ENCODE measurements at places on chromosomes 12 and 14.

GRCh38 chr14:68658943-68659931, 133.6 kb downstream of the ZFP36L1 start:
- no peak for DNase-seq

- DNase-seq, result no peak
Observed at GRCh38 chr12:117408161-117408791, 46.9 kb upstream of the NOS1 start.

DNA sequence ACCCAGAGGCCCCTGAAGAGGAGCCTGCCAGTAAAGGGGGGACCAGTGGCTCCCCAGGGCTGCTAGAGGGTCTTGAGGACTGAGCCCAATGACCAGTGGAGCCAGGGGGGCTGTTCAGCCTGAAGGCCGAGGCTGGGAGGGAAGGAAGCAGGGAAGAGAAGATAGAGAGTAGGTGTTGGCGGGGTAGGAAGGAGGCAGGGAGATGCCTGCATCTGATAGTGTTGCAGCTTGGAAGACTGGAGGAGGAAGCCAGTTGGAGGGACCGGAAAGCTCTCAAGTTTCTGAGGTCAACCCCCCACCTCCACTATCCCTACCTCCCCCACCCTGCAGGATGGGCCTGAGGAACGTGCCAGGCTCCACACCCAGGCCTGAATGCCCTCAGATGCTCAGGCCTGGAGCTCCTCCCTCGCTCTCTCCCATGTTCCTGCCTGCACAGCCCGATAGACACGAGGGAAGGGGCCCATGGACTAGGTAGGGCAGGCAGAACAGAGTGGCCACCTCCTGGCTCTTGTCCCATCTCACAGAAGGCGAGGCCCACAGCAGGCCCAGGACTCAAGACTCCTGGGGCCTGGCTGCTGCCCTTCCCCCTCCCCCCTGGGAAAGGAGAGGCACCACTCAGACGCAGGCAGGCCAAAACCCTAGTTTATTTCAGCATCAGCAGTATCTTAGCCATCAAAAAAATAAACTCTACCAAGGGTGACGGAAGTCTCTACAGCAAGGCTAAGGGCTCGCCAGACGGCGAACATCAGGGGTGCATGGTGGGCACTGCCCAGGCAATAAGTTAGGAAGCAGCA, 3.4 kb downstream of the CKB start:
- DNase-seq, result no peak

GRCh38 chr12:24155042-24155441, 205.6 kb upstream of the SOX5 start:
- DNase-seq, result no peak

GRCh38 chr14:91363776-91364523, 53.7 kb downstream of the CCDC88C start:
- no peak for DNase-seq

DNA sequence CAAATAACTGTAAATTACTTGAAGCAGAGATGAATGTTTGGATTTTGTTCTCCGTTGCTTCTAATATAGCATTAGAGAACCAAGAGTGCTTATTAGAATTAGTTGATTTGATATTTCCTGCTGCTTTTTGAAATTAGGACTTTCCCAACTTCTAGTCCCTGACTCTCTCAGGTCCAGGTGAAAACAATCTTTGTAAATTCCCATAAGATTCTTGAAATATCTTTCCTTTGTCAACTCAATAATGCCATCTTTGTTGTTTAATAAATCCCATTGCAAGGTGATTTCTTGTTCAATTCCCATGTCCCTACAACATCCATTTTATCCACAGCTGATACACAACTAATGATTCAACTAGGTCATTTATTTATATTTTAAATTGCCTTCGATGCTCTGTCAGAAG, at the start of gene OR4K2:
Gene OR4K2, plus strand, starts transcription at position 301 of the 400 bp plus-strand sequence. CDS start 1,126 bp downstream, outside the sequence.
- DNase-seq, result no peak

- DNase-seq, result peak; percentile 59
Observed at GRCh38 chr14:23009939-23010726, at the start of gene C14orf93. Gene C14orf93, minus strand, starts transcription at chr14:23010143. Its CDS starts 11,120 bp downstream, at chr14:22999023.

DNA sequence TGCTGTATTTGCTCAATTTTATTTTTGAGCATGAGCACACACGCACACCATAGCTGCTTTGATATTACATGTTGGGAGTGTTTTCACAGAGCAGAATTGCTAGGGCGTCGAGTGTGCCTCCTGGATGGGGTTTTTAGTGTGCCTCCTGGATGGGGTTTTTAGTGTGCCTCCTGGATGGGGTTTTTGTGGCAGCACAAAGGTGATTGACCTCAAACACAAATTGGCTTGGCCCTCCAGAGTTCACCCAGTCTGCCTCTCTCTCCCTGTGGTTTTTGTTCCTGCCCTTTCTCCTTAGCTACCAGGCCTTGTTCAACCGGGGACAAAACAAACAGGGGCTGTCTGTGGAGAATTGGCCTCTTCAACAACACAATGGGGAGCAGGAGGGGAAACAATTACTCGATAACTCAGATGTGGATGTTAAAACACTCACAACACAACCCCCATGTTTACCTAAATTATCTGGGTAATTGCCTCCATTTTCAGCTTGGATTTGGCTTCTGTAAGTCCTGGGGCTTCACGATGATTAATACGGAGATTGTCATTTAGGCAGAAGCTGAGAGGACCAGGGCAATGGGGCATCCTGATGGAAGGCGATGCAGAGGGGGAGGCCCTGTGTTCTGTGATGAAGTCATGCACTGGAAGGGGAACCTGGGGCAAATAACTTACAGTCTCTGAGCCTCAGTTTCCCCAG, 26.9 kb downstream of the TBX3 start:
- no peak for DNase-seq

- DNase-seq, result no peak
Observed at GRCh38 chr14:36720657-36721056, 59.0 kb downstream of the PAX9 start.

DNA sequence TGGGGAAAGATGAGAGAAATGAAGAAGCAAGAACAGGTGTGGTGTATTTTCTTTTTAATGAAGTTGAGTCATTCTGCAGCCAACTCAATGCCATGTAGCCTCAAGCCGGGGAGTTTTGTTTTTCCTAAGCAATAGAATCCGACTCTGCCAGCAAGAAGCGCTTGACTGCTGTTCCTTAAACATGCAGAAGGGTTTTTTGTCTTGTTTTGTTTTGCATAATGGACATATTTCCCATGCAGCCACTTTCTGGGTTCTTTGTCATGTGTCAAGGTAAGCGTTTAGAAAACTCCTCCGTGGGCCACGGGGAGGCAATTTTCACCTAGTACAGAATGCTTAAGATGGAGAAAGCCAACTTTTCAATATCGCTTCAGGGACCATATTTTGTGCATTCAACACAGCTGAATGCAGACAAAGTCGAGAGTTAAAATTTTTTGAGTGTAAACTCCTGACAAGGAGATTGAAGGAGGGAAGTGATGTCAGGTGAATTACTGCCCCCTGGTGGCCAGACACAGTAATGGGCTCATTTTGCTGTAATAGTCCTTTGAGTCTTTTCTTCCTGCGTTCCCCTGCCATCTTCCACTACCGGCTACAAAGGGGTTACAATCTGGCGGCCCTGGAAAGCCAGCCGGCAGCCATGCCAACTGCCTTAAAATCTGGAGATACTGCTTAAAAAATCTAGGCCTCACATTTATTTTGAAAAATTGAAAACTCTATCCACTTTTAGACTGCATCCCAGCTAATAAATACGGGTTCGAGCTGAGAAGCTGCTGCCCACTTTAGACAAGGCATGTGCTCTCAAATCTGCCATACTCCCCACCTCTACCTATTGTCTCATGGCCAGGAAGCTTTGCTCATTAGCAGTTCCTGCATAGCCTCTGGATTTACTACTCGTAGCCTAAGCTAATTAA, 3.2 kb upstream of the FICD start:
- DNase-seq, result peak; percentile 54

GRCh38 chr14:55641954-55642353, 61.9 kb downstream of the KTN1 start:
- no peak for DNase-seq

DNA sequence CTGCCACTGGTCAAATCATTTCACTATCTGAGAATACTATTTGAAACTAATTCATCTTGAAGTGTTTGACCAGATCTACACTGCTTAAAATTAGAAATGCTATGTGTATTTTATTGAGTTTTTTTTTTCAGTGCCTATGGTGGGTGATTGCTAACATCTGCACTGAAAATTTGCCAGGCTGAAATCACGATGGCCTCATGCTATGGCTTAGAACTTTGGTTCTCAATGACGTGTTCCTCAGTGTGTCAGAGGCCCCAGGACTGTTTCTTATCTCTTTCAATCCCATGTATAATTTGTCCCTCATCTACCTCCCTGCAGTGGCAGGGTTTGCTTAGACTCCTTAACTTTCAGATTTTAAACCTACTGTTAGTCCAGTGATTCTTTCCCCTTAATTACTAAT, 36.2 kb upstream of the NKX2-8 start:
- DNase-seq, result no peak

DNA sequence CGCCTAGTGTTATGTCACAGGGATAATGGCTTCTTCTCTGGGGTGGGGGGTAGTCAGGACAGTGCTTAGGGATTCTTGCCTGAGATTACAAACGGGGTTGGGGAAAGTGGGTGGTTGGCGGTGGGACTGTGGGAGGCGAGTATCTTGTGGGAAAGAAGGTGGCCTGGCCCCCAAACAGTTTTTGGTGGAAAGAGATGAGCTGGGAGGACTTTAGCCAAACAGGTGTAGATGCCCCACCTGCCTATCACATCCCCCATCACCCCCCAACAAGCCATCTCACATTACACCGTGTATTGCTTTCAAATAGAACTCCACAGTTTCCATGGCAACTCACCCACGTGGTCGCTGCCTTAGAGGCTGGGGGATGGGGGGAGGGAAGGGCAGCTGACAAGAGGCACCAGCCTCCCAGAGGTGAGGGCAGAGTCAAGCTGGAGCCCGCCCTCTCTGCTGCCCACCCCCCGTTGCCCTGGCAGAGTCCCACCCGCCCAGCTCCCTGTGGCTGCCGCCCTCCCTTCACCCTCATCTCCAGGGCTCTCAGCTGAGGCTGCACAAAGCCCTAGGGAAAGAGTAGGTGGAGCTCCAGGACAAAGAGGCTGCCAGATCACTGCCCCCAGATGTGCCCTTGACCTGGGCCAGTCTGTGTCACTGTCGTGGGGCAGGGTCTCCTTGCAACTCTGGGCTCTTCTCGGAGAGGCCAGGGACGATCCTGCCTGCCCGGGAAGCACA, 98.3 kb downstream of the LRRC74A start:
- no peak for DNase-seq

- DNase-seq, result no peak
Observed at GRCh38 chr12:111846016-111846415, 4.0 kb downstream of the MAPKAPK5 start.

- no peak for DNase-seq
Observed at GRCh38 chr14:92004062-92004461, 35.8 kb downstream of the TRIP11 start.

DNA sequence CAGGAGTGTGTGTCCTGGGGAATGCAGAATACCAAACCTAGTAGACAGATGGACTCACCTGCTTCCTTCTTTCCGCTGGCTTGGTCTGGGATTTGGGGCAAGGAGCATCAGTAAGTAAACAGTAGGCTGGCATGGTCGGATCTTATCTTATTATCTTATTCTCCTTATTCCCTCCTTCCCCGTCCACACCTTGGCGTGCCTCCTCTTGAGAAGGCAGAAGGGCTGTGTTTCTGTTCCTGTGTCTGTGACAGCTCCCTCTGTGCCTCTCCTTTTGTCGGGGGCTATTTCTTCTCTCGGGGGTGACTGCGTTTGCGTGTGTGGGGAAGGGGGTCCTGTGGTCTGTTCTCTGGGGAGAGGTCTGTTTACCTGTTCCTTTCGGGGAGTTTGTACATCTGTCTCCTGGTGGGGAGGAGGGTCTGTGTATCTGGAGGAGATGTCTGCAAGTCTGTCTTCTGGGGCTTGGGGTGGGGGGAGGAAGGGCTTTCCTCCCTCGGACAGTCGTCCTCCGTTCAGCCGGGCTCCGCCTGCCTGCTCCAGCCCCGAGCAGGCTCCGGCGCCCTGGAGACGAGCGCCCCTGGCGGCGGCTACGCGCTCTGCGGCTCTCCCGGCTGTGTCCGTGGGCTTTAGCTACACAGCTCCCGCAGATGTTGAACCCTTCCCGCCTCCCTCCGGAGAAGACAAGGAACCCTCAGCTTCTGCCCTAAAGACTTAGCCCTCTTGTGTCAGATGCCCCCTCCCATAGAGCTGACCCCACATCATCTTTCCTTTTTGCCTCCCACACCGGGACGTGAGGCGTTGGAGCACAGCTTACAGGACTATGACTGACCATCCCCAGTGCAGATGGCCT, 4.4 kb downstream of the KRT86 start:
- peak; percentile 31 for DNase-seq

DNA sequence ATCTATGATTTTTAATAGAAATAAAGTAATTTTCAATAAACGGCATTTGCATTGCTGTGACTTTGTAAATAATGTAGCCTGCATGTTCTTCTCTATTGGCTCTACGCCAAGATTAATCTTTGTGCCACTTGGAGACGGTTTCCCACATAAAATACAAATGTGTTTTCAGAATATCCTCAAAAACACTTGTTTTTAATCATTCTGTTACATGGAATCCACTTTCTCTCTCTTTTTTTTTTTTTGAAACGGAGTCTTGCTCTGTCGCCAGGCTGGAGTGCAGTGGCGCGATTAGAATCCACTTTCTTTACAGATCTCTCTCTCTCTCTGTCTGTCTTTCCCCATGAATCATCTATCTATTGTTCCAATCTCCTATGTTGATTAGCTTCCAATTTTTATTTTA, 22.8 kb upstream of the SSPN start:
- DNase-seq, result no peak

- DNase-seq, result no peak
Observed at GRCh38 chr14:100898465-100898864, 5.1 kb downstream of the RTL1 start.

DNA sequence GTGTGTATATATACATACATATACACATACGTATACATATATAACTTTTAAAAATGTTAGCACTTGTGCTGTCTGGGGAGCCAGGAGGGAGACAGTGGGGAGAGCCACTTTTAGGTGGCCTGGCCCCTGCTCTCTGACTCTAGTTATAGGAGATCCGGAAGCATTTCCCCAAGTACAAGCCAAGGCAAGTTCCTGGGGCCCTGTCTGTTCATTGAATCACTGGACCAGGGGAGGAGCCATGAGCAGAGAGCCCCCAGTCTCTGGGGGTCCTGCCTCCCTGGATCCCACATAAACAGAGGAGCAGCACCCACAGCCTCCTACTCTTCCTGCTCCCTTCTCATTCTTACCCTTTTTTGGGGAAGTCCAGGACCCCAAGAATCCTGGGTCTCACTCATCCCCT, 45.4 kb upstream of the TMED10 start:
- DNase-seq, result no peak

- no peak for DNase-seq
Observed at GRCh38 chr12:43816168-43816567, 10.1 kb upstream of the TWF1 start.

GRCh38 chr12:7295529-7295928, 8.3 kb upstream of the ACSM4 start:
- no peak for DNase-seq

GRCh38 chr12:1766110-1766509, 54.3 kb upstream of the LRTM2 start:
- no peak for DNase-seq
